Motor neuron (in vitro differentiated cells): ENCODE measurements at places on chromosomes 5 and 9. TPM values are rescaled to one million over a fixed set of nuclear protein-coding genes. Genes with fewer than 3 reads are reported as not detected.

The TRAF1 gene
- total RNA-seq, result 0.92 and 1.0 TPM in 2 replicates

The TAF1L gene
- total RNA-seq, result 0.09 and 0.77 TPM in 2 replicates

The TBCA gene
- 257 and 274 TPM in 2 replicates for total RNA-seq

The SCGB3A2 gene
- not detected in 2 replicates for total RNA-seq

The RASGRF2 gene
- 1.9 and 2.5 TPM in 2 replicates for total RNA-seq

The ASS1 gene
- 214 and 225 TPM in 2 replicates for total RNA-seq

The PPP3R2 gene
- total RNA-seq, result not detected in 2 replicates

GRCh38 chr5:146813346-146814157 lies 65.0 kb downstream of the PPP2R2B start:
- ATAC-seq, result no peak

DNA sequence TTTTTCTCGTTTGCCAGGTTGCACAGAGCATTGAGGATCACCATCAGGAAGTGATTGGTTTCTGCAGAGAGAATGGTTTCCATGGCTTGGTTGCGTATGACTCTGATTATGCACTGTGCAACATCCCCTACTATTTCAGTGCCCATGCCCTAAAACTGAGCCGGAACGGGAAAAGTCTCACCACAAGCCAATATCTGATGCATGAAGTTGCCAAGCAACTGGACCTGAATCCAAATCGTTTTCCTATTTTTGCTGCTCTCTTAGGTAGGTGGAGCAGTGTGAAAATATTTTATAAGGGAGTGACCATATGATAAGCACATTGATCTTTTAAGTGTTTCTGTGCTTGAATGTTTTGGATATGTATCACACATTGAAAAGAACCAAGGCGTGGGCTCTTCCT lies 17.7 kb upstream of the FAM120AOS start:
- ATAC-seq, result peak; percentile 55

GRCh38 chr5:52989781-52990527 lies 802 bp downstream of the ITGA2 start:
- peak; percentile 72 for ATAC-seq

GRCh38 chr9:136185596-136186366 lies 19.1 kb downstream of the LHX3 start:
- no peak for ATAC-seq

DNA sequence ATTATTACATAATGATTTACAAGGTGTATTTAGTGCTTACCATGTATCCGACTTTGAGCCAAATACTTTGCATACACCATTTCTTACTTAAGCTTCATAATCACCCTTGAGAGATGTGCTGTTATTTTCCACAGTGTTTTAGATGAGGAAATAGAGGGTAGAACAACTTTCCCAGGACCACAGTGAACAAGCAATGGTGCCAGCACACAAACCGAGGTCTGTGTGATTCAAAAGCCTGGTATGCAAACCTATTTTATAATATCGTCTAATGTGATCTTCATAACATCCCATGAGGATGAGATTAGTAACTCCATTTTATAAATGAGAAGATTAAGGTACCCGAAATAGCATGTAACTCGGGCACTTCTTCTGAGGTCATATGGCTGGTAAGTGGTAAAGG lies 294.7 kb downstream of the NSG2 start:
- ATAC-seq, result no peak

- peak; percentile 65 for ATAC-seq
Observed at GRCh38 chr9:87533271-87533670, 35.6 kb downstream of the DAPK1 start.

- no peak for ATAC-seq
Observed at GRCh38 chr5:180960209-180960608, 28.4 kb upstream of the BTNL3 start.

DNA sequence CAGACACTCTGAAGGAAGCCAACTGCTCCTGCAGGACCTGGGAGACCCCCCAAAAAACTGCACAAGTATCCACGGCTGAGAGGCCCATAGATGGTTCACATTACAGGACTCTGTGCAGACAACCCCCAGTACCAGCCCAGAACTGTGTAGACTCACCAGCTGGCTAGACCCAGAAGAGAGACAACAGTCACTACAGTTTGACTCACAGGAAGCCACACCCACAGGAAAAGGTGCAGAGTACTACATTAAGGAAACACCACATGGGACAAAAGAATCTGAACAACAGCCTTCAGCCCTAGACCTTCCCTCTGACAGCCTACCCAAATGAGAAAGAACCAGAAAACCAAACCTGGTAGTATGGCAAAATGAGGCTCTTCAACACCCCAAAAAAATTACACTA lies 281.2 kb upstream of the RGMB start:
- ATAC-seq, result no peak

DNA sequence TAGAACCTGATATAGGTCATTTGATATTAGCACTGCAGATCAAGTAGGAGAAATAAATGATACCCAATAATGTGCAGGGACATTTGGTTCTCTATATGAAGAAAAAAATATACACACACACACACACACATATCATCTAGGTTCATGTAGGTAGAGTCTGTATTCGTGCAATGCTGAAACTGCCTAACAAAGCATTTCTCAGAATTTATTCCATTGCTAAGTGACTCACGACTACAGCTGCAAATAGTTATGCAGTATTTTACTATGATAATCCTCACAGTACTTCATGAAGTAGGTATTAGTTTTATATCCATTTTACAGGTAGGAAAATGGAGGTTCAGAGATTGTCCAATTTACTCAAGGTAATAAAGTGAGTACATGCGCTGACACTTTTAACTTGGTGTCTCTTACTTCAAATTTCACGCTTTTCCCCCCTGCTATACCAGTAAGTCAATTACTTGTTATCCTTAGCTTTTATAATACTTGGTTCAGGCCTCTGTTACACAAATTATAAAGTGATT lies 2.4 kb downstream of the GIN1 start:
- ATAC-seq, result no peak

DNA sequence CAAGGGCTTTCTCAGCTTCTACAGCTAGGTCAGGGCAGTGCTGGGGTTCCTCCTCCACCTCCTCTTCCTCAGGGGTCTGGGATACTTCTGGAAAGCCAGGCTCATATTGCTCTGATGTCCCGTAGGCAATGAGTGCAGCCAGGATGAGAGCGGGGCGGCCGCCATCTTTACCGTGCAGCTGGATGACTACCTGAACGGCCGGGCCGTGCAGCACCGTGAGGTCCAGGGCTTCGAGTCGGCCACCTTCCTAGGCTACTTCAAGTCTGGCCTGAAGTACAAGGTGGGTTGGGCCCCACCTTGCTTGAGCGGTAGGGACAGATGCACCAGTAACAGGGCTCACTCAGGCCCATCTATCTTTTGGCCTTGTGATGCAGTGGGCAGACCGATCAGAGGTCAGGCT lies 34.8 kb downstream of the GSN start:
- ATAC-seq, result no peak

GRCh38 chr9:132023419-132024180 lies 56.1 kb downstream of the MED27 start:
- ATAC-seq, result peak; percentile 9

GRCh38 chr5:132753135-132753987 lies 6.1 kb downstream of the CCNI2 start:
- peak; percentile 54 for ATAC-seq

DNA sequence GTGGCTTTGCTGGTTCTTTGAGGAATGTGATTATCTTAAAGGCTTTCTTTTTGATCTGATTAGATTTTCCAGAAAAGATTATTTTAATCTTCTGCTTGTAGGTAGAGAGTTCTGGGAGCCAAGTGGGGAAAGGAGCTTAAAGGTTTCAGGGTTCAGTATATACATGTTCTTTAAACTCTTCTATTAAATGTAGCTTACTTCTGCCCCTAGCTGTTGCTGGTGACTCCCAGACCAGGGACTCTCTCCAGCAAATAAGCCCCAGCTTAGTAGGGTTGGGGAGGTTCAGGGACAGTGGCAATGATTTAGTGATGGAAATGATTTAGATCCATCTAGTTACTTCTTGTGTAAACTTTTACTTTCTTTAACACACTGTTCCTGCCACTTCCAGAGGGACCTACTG lies 72.2 kb downstream of the SLC12A2 start:
- ATAC-seq, result no peak

DNA sequence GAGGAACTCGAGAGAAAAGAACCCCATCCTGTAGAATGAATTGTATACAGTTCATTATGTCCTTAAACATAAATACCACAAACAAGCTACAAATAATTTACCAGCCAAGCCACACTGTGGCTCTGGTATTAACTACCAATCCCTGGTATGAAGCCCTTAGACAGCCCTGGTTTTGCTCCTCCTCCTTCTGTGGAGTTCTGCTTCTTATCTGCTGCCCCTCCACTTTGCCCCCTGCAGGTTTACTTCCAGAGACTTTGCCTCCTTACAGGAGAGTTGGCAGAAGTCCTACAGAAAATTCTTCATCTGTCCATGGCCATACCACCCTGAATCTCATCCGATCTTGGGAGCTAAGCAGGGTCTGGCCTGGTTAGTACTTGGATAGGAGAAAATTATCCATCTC lies 219.8 kb downstream of the ACTL7B start:
- ATAC-seq, result no peak

DNA sequence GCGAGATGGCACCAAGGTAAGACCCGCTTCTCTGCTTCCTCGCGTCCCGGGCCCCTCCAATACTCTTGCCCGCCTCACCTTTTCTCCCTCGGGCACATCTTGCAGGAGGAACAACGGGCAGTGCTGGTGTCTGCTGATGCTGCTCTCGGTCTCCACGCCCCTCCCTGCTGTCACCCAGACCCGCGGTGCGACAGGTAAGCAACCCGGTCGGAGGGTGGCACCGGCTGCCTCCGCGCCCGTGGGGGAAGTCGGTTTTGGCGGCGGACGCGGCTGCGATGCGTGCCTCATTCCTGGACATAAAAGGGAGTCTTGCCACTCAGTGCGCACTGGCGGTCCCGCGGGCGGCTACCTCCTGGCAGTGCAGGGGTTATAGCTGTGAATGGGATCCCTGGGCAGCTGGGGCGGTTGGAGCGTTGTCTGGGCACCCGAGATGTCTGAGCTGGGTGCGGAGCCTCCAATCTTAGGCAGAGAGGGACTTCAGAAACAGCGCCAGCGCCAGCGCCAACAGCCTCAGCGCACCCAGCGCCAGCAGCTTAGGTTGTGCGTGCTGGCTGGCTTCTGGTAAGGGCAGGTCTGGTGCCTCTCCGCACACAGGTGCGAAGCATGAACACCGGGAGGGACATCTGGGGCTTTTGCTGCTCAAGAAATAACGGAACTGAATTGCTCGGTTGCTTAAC lies 488 bp downstream of the COL15A1 start:
- peak; percentile 36 for ATAC-seq

DNA sequence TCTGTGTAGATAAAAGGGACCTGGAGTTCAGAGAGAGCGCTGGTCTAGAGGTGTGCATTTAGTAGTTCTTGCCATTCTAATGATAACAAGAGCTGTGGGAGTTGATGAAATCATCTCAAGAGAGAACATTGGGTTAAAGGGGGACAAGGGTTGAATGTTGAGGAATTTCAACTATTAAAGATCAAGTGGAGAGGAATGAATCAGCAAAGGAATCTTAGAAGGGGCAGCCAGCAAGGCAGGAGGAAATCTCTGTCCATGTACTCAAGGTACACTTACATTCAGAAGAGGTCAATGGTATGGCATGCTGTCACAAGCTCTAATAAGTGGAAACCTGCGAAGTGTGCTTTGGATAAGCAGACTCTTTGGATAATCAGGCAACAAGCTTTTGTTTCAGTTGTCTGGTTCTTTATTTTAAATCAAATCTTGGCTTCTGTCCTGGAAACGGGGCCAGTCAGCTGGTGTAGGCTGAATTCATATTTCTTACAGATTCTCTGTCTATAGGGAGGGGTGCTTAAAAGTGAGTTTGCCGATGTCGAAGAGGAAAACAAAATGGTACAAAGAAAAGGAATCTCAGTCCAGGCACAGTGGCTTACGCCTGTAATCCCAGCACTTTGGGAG lies 320.5 kb upstream of the CD180 start:
- ATAC-seq, result no peak

DNA sequence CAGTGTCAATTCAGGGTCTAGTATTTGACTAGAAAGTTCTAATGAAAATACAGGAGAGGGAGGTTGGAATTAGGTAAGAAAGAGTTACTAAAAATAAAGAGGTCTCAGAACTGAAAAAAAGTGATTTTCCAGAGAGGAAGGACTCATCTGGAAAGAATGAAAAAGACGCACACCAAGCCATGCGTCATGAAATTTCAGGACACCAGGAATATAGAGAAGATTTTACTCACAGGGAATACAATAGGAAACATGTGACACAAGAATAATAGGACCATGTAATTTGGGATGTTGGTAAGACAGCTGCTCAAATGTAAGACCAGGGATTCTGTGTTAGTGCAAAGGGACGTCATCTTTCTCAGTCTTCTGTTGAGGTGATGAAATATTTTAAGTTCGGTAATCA lies 224.7 kb downstream of the GDNF start:
- peak; percentile 30 for ATAC-seq

- no peak for ATAC-seq
Observed at GRCh38 chr9:1354606-1355005, 304.4 kb downstream of the DMRT2 start.

DNA sequence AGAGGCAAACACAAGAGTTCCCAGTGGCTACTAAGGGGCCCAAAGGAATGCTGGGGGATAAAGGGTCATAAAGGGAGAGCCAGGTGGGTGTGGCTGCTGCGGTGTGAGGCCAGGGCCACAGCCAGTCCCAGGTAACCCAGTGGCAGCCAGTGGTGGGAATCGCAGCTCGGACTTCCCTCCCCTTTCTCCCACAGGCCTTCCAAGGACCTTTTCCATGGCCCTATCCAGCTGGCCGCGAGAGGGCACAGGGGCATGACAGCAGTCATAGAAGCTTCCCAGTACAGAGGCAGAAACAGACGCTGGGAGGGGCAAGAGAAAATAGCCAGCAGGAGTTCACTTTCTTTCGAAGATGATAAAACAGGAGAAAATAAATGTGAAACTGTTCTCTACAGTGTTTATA lies 257.6 kb downstream of the SEMA5A start:
- ATAC-seq, result no peak

- ATAC-seq, result no peak
Observed at GRCh38 chr9:30944741-30945280, 1439.6 kb upstream of the ACO1 start.

- ATAC-seq, result peak; percentile 50
Observed at GRCh38 chr5:502325-503079, 21.7 kb downstream of the SLC9A3 start.

DNA sequence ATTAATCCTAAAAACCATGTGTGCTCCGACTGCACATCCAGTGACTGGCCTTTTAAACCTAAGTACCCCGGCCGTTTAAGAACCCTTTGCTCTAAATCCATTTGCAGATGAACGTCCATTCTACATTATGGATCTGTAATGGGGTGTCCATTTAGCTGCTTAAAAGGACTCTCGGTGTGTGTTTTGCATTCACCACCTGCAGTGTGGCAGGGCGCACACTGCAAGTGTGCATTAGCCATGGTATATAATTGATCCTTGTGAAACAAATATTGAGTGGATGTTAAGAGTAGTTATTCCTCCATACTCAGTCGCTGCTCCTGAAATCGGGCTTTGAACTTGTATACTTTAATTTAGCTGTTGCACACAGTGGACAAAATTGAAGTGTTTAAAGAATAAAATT lies 190.1 kb upstream of the WWC1 start:
- no peak for ATAC-seq

DNA sequence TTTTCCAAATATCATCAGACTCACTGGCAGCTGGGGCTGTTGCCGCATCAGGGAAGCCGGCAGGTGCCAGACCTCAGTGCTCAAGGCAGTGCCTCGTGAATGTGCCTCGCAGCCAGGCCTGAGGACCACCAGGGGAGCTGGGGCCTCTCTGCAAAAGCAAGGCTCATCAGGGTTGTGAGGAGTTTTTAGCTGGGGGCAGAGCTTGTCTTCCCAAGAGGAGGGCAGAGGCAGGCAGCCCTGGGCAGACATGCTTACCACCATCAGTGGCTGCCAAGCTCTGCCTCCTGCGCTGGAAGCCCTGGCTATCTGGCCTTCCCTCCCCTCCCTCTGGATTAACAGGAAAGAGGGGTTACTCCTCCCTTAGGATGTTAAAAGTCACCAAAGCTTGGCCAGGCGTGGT lies 8.8 kb upstream of the TBC1D9B start:
- ATAC-seq, result no peak
